ENCODE measurements at places on chromosomes 16 and 17. TPM values are rescaled to one million over a fixed set of nuclear protein-coding genes. Genes with fewer than 3 reads are reported as not detected.
A peak's percentile ranks its signal among the peaks of the same experiment; 100 is the strongest.

DNA sequence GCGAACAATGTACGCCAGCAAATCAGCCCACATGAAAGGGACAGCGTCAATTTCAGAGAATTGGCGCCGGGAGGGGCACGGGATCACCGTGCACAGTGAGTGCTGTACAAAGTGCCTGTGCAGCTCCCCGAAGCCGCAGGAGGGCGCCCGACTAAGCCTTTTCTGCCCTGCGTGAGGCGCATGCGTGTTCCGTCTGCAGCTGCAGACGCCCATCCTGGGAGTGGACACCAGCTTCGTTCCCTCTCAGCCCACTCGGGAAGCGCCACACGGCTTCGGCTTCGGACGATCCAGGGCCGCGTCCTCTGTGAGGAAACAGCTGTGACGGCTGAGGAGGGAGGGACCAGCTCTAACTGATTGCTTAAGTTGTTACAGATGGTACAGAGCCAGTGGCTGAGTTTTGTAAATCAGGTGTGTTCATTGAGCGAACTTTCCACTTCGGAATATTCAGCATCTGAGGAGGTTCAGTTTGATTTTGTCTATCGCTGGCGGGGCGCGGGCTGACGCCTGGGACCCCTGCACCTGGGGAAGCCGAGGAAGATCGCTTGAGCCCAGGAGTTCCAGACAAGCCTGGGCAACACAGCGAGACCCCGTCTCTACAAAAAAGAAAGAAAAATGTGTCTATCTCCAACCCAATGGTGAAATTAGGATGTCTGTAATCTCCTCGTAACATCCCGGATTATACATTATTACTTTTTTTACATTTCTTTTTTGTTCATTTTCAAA, 15.4 kb upstream of the ZNF287 start:
- DNase-seq, result peak; percentile 21
- no peaks in the 10 kb centered on the region for H3K4me1 ChIP-seq
- H3K27me3 ChIP-seq, result no peaks in the 10 kb centered on the region

DNA sequence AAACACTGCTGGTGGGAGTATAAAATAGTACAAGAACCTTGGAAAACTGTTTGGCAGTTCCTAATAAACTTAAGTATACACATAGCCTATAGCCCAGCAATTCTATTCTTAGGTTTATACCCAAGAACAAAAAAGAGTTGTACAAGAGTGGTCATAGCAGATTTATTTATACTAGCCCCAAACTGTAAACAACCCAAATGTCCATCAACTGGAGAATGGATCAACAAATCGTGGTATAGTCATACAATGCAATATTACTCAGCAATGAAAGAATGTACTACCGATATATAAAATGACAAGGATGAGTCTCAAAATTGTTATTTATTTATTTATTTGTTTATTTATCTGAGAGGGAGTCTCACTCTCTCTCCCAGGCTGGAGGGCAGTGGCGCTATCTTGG, 23.1 kb downstream of the GNGT2 start:
- H3K4me3 ChIP-seq, result no peak overlapping the region
- no peaks in the 10 kb centered on the region for H3K27me3 ChIP-seq
- no peak for DNase-seq

Gene AANAT
- total RNA-seq, result not detected

Gene NXPH3
- 3.8 TPM for total RNA-seq

GRCh38 chr16:58389724-58390123, 2.5 kb upstream of the GINS3 start:
- H3K36me3 ChIP-seq, result no peaks in the 10 kb centered on the region
- H3K4me1 ChIP-seq, result peaks cover 4% of the 10 kb centered on the region
- no peaks in the 10 kb centered on the region for H3K27me3 ChIP-seq

DNA sequence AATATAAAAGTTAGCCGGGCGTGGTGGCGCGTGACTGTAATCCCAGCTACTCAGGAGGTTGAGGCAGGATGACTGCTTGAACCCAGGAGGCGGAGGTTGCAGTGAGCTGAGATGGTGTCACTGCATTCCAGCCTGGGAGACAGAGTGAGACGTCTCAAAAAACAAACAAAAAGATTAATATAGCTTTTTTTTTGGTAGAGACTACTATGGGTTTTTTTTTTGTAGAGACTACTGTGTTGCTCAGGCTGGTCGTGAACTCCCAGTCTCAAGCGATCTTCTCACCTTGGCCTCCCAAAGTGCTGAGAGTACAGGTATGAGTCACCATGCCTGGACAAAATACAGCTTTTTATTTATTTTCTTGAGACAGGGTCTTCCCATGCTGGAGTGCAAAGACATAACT, 20.2 kb downstream of the ZNRF1 start:
- H3K4me3 ChIP-seq, result no peak overlapping the region
- peaks cover 12% of the 10 kb centered on the region for H3K36me3 ChIP-seq
- peaks cover 8% of the 10 kb centered on the region for H3K4me1 ChIP-seq
- DNase-seq, result no peak

DNA sequence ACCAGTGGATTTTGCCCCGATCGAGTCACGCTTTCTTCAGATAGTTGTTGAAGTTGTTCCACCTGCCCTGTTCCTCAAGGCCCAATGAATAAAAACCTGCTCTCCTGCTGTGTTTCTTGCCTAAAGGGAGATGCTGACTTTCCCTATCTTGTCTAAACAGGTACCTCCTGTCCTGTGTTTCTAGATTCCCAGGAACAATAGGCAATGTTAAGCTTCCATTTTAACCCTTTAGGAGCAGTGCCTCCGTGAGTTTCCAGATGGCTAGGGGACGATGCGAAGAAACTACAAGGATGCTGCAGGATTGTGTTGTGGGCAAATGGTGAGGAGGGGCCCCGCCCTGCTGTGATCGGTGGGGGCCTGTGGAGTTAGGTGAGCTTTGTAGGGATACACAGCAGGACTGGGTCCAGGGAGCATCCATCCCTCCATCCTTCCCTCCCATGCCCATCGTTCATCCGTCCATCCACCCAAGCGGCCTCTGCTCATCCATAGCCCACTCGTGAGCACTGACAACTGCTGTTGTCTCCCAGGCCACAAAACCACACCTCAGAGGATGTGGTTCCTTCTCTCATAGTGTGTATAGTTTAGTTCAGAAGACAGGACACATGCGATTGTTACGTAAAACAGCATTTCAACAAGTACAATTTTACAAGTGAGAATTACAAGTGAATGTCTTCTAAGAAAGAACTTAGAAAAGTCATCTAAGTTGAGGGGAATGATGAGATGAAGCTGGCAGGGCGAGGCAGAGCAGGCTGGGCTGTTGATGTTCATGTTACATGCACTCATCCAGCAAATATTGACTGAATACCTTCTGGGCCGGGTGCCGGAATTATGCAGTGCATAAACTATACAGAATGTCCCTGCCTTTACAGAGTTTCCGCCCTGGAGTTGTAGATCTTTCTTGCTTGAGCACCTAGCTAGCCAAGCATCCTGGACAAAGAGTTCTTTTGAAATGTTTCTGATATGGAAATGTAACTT, 5.2 kb downstream of the ARSG start:
- peaks cover 65% of the 10 kb centered on the region for H3K4me1 ChIP-seq
- no peaks in the 10 kb centered on the region for H3K36me3 ChIP-seq
- H3K4me3 ChIP-seq, result no peak overlapping the region
- peak overlapping the region; percentile 70 for H3K27ac ChIP-seq
- H3K27me3 ChIP-seq, result peaks cover 21% of the 10 kb centered on the region

Gene PRKCB
- total RNA-seq, result 4.0 TPM

GRCh38 chr16:31117384-31118222, at the start of gene KAT8:
TSS of gene KAT8 (plus strand) at chr16:31117664. CDS start at chr16:31117682, 18 bp downstream.
- peak within 1 kb of the TSS; percentile 90 for H3K27ac ChIP-seq
- peaks cover 25% of the 10 kb centered on the region for H3K36me3 ChIP-seq
- DNase-seq, result peak; percentile 89
- peak within 1 kb of the TSS; percentile 83 for H3K4me3 ChIP-seq
- H3K27me3 ChIP-seq, result no peaks in the 10 kb centered on the region

DNA sequence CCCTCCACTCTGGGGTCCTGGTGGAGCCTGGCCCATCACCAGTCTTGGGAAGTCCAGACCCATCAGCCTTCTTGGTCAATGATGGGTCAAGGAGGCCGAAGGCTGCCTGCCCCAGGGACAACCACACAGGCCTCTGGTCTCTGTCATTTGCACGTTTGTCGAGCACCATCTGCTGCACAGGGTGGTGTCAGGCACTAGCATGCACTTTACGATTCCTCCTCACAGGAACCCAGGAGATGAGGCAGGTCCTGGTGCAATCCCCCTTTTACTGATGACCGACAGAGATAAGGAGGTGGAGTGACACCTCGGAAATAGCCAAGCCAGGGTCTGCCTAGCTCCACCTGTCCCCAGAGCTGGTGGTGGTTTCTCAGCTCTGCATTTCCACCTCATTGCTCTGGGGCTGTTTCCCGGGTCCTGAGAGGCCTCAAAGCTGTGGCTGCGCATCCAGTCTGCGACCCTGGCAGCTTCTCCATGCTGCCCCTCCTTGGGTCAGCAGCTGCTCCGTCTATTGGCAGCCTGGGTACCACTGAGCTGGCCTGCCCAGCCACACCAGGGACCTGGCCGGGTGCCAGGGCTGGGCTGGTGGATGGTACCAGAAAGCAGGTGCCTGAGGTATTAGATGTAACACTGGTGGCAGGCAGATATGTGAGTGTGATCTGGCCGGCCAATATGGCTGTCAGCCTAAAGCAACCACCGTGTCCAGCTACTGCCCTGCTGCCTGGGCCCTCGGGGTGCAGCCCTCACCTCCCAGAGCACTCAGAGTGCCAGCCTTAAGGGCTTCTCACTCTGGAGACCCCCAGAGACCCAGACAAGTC, 10.0 kb downstream of the MMP15 start:
- H3K4me3 ChIP-seq, result no peak overlapping the region
- DNase-seq, result no peak
- H3K4me1 ChIP-seq, result no peaks in the 10 kb centered on the region

Gene PSMC3IP
- 2.7 TPM for total RNA-seq

Gene PMM2
- 38.2 TPM for total RNA-seq

Gene PYY
- total RNA-seq, result not detected

Gene KLHL10
- total RNA-seq, result 0.57 TPM

DNA sequence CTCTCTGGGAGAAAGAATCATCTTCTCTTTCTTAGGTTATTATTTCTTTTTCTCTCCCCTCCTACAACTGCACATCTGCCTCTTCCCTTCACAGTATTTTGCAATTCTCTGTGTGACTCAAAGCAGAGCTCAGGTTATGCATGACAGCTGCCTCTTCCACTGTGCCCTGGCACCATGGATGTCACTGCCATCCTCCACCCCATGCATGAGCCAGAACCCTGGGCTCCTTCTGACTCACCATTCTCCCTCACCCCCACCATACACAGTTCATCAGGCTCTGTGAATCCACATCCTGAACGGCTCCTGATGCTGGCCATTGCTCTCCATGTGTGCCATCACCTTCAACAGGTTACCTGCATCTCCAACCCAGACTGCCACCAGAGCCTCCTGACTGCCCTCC, 23.9 kb downstream of the CA10 start:
- H3K4me1 ChIP-seq, result no peaks in the 10 kb centered on the region
- no peak for DNase-seq
- H3K4me3 ChIP-seq, result no peak overlapping the region
- no peaks in the 10 kb centered on the region for H3K27me3 ChIP-seq

- no peaks in the 10 kb centered on the region for H3K36me3 ChIP-seq
- no peak for DNase-seq
- no peak overlapping the region for H3K27ac ChIP-seq
These were observed 8.0 kb upstream of the XYLT2 start for GRCh38 chr17:50337956-50338355.

Gene PABPN1L
- total RNA-seq, result not detected

DNA sequence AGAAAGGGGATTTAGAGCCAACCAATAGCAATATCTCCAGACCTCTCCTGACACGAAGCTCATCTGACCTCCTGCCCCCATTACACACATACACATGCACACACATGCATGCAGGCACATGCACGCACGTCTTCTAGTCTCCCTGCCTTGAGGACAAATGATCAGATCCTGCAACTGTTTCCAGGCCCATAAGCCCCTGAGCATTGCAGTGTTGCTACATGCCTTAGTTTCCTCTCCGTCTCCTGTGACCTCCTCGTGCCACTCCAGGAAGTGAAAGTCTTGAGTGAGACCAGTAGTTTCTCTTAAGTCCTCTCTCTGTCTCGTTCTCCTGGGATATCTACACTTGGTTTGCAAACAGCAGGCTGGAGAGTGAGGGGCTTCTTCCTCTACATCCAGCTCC, 8.2 kb downstream of the CIITA start:
- no peak overlapping the region for H3K27ac ChIP-seq
- H3K36me3 ChIP-seq, result no peaks in the 10 kb centered on the region
- H3K4me1 ChIP-seq, result peaks cover 20% of the 10 kb centered on the region

- H3K27me3 ChIP-seq, result no peaks in the 10 kb centered on the region
- no peaks in the 10 kb centered on the region for H3K4me1 ChIP-seq
- no peak overlapping the region for H3K27ac ChIP-seq
- no peak for DNase-seq
- H3K4me3 ChIP-seq, result no peak overlapping the region
These were observed 134.1 kb upstream of the HS3ST3A1 start for GRCh38 chr17:13735861-13736260.

Gene CRAMP1
- total RNA-seq, result 9.9 TPM

Gene NPIPA2
- total RNA-seq, result 2.1 TPM

Gene SPG7
- 74.8 TPM for total RNA-seq

- peaks cover 100% of the 10 kb centered on the region for H3K36me3 ChIP-seq
- H3K27ac ChIP-seq, result no peak overlapping the region
- H3K4me1 ChIP-seq, result no peaks in the 10 kb centered on the region
- no peaks in the 10 kb centered on the region for H3K27me3 ChIP-seq
- no peak overlapping the region for H3K4me3 ChIP-seq
These were observed 61.1 kb downstream of the RPA1 start for GRCh38 chr17:1890758-1891450.

- H3K4me3 ChIP-seq, result no peak overlapping the region
- DNase-seq, result no peak
- H3K27me3 ChIP-seq, result no peaks in the 10 kb centered on the region
- H3K4me1 ChIP-seq, result peaks cover 6% of the 10 kb centered on the region
- no peaks in the 10 kb centered on the region for H3K36me3 ChIP-seq
These were observed 162.0 kb downstream of the CHD9 start for GRCh38 chr16:53216798-53217197.

GRCh38 chr17:61463316-61464129, 11.3 kb downstream of the TBX4 start:
- H3K4me3 ChIP-seq, result no peak overlapping the region
- no peaks in the 10 kb centered on the region for H3K27me3 ChIP-seq
- no peak for DNase-seq
- peaks cover 5% of the 10 kb centered on the region for H3K4me1 ChIP-seq

All from esophagus squamous epithelium (tissue), 5 donors.